ENCODE measurements at places on chromosomes 6 and 20. TPM values are rescaled to one million over a fixed set of nuclear protein-coding genes. Genes with fewer than 3 reads are reported as not detected.

DNA sequence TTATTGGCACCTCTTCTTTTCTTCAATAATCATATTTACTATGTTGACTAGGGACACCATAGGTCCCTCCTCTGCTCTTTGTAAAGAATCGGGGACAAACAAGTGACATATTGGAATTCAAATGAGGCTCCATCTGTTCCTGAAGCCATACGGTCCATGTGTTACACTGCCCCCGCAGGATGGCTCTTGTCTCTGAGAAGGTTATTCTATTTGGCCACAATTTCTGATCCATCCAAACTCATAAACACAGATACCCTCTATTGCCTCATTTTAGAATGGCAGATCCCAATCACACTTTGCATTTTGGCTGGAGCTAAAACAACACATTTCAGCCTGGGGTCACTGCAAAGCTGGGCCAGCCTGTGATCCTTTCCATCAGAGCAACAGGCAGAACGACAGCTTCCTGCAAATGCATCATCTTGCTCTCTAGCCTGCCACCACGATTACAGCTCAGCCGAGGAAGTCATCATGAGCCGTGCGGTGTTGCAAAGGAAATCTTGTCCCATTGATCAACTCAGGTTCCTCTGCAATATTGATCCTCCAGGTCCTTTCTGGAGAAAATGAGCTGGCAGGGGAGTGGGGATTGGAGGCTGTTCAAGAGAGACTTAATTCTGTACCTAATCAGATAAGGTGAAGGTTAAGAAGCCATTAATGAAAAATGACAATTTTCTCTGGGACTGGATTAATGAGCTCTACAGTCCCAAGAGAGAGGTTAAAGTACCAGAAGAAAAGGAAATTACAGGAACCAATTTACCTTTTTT is 73.1 kb downstream of the AGPAT4 start:
- no peak for DNase-seq

- no peak for DNase-seq
These were observed 103.1 kb upstream of the PLEKHG1 start for GRCh38 chr6:150496629-150497028.

GRCh38 chr6:149087898-149088297 is 229.6 kb upstream of the TAB2 start:
- no peak for DNase-seq

KCNQ5 gene
- polyA plus RNA-seq: 0.23 TPM

Measured in left kidney (tissue), 8 donors.